ENCODE measurements at places on chromosomes 3 and 15.

- DNase-seq, result no peak
Measured at GRCh38 chr3:197286678-197287077, 11.7 kb downstream of the DLG1 start.

DNA sequence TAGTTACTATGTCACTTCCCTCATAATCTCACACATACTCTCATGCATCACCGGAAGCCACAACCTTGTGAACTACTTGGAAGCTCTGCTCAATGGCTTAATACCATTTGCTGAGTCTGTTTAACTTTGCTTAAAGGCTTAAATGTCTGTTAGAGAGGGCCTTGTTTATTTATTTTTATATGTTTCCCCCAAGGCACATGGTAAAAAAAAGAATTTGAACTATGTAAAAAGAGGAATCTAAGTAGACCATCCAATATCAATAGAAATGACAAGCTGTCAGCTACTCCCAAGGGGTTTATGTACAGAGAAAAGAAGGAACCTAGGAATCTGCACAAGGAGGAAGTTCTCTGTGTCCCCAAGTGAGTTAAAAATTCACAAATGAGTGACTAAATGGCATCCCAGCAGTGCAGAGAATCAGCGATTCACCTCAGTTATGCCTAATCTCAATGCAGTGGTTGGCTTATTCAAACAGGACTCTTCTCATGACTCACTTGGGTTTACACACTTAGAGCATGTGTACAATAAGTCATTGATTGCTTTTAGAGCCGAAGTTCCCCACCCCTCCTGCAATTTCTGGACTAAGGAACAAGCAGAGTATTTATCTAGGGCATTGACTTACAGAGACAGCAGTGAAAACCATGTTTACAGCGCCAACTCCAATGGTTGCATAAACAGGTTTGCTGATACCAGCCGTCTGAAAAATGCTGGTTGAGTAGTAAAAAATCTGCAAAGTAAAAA, 24.4 kb downstream of the SLC2A2 start:
- DNase-seq, result no peak

DNA sequence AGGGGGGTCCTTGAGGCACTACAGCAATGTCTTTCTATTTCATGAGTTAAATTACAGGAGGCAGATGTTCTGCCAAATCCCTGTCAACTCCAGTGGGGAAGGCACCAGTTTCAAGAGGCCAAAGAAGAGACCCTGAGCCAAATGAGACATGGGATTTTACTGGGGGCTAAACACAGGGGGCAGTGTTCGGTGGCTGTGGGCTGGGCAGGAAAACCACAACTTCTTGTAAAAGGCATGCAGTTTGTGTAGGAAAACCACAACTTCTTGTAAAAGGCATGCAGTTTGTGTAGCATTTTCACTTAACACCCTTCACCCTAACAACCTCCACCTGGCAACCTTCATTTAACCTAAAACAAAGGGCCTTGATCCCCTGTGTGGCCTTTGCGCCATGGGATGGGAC, 61.0 kb downstream of the POLR2M start:
- no peak for DNase-seq

- DNase-seq, result no peak
Measured at GRCh38 chr3:64354221-64354620, 129.0 kb upstream of the PRICKLE2 start.

DNA sequence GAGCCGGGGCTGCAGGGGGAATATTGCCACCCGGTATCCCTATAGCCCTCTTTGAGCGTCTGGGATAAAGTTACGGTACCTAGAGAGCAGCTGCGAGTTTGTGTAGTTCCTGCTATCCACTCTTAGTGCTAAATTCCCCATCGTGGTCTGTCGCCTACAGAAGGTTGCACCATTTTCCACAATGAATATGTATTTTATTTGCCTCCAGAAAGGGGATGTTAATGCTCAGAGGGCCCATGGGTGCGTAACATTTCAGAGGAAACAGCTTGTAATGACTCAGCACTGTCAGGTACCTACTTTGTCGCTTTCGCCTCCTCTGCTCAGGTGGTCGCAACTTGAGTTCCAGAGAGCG, 1.1 kb downstream of the SLCO3A1 start:
- peak; percentile 38 for DNase-seq

DNA sequence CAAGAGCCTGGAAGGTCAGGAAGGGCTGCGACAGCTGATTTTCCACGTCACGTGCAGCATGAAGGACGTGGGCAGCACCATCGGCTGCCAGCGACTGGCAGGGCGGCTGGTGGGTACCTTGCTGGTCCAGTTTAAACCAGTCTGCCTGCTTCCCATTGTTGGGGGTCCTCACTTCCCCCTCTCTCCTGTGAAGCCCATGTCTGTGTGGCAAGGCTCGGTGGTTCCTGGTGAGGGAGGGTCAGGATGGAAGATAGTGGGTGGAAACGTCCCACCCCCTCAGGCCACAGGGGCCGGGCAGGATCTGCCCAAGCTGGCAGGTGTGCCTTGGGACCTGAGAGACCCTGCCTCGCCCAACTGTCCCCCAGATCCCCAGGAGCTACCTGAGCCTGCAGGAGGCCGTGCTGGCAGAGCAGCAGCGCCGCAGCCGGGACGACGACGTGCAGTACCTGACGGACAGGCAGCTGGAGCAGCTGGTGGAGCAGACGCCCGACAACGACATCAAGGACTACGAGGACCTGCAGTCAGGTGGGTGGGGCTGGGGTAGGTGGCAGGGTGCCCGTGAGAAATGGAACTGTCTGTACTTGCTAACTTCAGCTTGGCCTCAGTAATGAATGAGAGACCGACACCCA, 108.2 kb downstream of the LRRK1 start:
- DNase-seq, result no peak

- no peak for DNase-seq
Measured at GRCh38 chr15:62712455-62712839, 330.1 kb upstream of the TPM1 start.

DNA sequence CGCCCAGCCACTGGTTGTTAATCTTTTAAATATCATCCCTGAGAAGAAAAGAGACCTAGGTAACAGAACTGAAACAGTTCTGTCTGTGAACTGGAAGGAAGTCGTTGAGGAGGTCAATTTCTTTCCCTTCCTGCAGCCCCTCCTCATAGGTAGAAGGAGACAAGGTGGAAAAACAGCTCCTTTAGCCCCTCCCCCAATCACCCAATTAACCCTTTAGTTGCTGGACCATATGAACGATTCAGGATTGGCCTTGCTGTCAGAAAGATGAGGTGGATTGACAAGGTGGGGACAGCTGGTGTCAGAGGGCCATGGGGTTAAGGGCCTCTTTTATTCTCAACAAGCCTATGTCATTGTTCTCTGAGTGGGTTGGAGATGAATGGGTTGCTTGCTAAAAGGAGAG, 36.0 kb upstream of the ZNF445 start:
- DNase-seq, result no peak

DNA sequence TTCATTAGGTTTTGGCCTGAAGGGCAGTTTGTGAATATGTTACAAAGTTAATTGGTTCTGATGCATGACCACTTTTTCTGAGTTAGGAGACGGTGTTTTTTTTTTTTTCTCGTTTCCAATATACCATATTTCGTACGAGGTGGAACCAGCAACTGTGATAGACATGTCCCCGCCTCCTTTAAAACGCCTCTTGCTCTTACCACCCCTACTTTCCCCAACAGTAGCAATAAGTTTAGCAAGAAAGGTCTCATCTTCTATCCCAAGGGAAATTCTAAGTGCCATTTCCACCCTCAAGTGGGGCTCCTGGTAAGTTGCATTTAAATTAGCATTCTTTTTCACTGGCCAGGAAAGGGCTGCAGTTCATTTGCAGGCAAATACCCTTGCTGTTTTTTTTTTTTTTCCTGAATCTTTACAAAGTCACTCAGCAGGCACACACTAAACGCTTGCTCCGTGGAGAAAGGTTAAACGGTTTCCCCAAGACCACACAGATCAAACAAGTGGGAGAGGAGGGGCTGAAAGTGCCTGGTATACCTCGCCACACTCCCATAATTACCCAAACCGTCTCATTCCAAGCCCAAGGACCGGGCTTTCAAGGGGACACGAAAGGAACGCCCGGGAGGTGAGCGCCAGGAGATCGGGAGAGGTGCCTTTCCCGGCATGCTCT, 39.5 kb upstream of the MGA start:
- no peak for DNase-seq

- DNase-seq, result no peak
Measured at GRCh38 chr15:60395276-60396011, 2.3 kb downstream of the ANXA2 start.

DNA sequence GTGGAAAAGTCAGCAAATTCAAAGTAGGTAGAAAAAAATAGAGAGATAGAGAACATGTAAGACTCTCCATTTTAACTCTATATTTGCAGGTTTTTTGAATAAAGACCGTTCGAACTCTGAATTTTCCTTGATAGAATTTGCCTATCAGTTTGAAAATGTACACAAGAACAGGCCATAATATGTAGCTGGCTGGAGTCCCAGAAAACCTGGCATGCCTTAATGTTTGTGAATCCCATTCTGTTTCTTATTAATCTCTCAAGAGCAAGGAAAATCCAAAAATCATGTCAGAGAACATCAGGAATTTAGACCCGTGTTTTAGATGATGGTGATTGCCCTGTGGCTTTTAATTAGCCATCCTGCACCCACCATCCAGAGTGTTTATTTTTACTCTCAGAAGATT, 7.2 kb upstream of the CFAP161 start:
- no peak for DNase-seq

- no peak for DNase-seq
Measured at GRCh38 chr3:19734453-19734852, 199.6 kb downstream of the EFHB start.

GRCh38 chr3:13021141-13022114, 51.8 kb downstream of the IQSEC1 start:
- DNase-seq, result no peak

- DNase-seq, result no peak
Measured at GRCh38 chr3:156795890-156796481, 30.2 kb upstream of the LEKR1 start.

DNA sequence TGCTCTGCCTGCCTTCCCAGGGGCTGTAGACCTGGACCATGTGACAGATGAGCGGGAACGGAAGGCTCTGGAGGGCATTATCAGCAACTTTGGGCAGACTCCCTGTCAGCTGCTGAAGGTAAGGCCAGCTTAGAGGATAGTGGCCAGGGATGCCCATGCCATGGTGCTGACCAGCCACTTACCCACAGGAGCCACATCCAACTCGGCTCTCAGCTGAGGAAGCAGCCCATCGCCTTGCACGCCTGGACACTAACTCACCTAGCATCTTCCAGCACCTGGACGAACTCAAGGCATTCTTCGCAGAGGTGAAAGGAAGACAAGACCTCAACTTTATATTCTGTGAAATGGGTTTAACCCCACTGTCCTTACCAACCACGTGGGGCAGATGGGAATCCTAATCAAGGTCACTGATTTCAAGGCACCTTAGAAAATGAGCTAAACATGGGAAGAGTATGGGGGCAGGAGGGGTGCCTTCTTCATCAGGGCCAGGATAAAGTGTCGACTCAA, 26.7 kb downstream of the NBEAL2 start:
- DNase-seq, result no peak

- DNase-seq, result no peak
Measured at GRCh38 chr3:64163755-64164148, 61.5 kb downstream of the PRICKLE2 start.

GRCh38 chr3:196502775-196503195, 783 bp downstream of the RNF168 start:
- DNase-seq, result peak; percentile 65

DNA sequence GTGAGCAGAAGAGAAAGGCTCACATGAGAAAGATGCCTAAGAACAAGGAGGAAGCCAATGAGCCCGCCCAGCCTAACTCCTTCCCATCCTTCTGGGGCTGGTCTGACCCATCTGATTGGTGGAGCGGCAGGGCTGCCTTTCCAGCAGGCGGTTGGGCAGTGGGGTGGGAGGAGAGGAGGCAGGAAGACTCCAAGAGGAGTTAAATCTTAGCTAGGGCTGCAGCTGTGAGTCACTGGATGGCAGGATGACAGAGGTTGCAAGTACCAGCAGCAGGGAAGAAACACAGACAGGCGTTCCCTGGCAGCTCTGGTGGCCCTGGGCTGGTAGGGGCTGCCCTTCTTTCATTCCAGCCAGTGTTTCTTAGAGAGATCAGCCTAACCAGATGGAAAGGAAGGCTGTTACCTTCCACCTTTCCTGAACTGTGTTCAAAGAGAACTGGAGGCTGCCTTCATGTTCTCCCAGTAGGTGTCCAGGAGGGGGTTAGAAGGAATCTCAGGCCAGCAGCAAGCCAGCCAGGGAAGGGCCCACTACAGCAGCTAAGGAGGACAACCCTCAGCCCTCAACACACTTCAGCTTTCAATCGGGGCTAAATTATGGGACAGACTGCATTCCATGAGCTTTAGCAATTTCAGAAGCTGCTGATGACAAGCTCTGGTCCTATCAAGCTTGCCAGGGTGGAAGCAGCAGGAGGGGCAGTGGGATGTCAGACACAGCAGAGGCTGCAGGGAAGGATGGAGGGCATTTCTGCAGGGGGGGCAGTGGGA, 50.3 kb downstream of the CHSY1 start:
- no peak for DNase-seq

- DNase-seq, result no peak
Measured at GRCh38 chr15:97903971-97904572, 56.4 kb upstream of the ARRDC4 start.

GRCh38 chr15:44034933-44035624, 160.0 kb downstream of the FRMD5 start:
- no peak for DNase-seq

GRCh38 chr3:56693750-56694149, 10.7 kb upstream of the TASOR start:
- DNase-seq, result peak; percentile 26

GRCh38 chr3:45321607-45322391, 66.6 kb upstream of the LARS2 start:
- DNase-seq, result no peak

GRCh38 chr3:163273694-163274093, 1777.1 kb downstream of the OTOL1 start:
- DNase-seq, result no peak

- DNase-seq, result no peak
Measured at GRCh38 chr3:147649475-147649874, 240.3 kb downstream of the ZIC1 start.

GRCh38 chr15:25624504-25625177, 185.8 kb upstream of the UBE3A start:
- no peak for DNase-seq

- DNase-seq, result no peak
Measured at GRCh38 chr3:182092662-182093262, 381.0 kb downstream of the SOX2 start.

All from CD4-positive, alpha-beta T cell treated with Interleukin-10 for 1 hour (primary cell).